ENCODE measurements at places on chromosomes 2 and 18.

- no peak for DNase-seq
Observed at GRCh38 chr2:186771395-186771794, 77.5 kb downstream of the FAM171B start.

DNA sequence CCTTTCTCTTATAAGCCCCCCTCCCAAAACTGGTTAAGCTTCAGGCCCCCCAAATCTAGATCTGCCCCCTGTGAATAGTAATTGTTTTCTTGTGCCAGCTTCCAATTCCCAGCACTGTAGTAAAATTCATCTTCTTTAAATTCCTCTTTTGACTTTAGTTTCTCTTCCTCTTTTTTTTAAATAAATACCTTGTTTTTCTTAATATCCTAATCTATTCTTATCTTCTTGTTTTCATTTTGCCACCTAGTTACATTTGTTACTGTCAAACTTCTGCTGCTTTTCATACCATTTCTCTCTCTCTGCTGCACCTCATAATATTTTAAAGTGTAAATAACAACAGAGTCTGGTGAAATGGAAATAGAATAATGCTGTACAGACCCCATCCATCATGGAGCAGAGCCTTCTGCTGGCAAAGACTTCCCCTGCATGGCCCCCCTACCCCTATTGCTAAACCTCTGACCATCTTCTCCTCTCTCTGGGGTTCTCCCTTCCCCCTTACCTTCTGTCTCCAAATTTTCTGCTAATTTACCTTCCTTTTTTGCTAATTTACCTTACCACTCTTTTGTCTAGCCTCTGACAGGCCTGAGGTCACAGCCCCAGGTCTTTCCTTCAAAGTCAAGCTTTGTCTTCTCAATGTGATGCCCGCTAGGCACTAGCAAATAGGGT, 94.9 kb upstream of the PAPOLG start:
- no peak for DNase-seq

- no peak for DNase-seq
Observed at GRCh38 chr2:199851883-199852282, 891 bp upstream of the FTCDNL1 start.

DNA sequence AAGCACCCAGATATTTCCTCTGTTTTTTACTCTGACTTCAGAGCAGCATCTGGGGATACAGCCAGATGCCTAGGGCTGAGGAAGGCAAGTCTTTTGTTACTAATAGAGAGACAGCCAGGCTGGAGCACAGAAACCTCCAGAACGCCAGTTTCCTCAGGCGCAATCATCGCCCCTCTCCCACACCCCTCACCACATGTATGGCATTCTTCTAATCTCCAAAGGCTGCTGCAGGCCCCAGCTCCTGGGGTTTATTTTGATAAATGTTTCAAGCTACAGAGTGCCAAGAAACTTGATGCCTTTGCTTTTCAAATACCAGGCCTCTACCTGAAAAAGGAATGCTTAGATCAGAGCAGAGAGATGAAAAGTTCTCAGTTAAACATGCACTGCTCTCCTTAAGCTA, 283.6 kb downstream of the RBM43 start:
- DNase-seq = no peak

GRCh38 chr2:175432793-175433192, 251.3 kb upstream of the ATP5MC3 start:
- DNase-seq = no peak

GRCh38 chr2:60538101-60538500, 15.4 kb downstream of the BCL11A start:
- no peak for DNase-seq

GRCh38 chr2:41720331-41721251, 327.2 kb upstream of the PKDCC start:
- no peak for DNase-seq

DNA sequence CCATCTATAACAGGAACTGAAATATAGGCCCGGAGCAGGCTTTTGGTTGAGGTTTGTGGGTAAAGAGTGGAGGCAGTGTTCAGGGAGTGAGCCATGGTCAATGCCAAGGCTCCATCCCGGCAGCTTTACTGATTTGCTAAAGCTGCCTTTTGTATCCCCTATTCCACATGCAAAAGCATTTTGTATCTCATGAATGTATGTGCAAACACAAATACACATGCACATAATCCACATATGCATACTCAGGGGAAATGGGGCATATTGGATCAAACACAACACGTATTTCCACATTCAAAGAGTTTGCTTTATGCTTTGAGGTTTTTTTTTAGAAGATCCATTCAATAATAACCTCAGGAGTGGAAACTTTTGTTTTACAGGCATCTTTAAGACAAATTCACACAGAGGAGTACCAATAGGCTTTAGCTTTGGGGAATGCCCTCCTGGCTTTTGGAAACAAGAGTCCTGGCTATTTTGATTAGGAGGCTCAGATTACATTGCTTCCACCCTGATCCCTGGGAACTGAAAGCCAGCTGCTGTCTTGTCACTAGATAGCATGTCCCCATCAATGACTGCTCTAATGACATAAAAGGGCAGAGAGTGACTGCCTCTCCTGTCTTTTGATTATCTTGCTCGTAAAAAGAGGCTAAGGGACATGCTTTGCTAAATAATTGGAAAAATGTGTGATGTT, 263.2 kb downstream of the EN1 start:
- DNase-seq = no peak

DNA sequence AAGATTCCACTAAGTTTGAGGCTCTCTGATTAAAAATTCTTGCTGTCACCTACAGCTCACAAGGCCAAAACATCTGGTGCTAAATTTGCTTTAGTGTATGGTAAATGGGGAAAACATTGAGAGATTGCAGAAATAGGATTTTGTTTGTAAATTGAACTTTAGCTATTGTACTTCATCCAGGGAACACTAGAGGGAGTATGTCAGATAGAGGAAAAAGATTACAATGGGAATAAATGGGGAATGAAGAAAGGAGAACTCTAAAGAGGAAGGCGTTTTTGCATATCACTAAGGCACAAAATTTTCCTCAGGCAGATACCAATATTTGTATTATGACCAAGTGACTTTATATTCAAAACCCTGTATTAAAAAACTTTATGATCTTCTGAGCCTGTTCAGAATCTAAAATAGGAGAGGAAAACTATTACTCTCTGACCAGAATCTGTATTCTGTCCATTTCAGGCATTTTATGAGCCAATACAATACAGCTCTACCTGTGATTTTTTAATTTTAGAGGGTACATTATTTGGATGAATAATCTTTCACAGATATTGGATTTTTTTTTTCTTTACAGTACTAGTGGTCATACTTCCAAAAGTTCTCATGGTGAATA, 52.3 kb upstream of the ITGB6 start:
- peak; percentile 51 for DNase-seq

DNA sequence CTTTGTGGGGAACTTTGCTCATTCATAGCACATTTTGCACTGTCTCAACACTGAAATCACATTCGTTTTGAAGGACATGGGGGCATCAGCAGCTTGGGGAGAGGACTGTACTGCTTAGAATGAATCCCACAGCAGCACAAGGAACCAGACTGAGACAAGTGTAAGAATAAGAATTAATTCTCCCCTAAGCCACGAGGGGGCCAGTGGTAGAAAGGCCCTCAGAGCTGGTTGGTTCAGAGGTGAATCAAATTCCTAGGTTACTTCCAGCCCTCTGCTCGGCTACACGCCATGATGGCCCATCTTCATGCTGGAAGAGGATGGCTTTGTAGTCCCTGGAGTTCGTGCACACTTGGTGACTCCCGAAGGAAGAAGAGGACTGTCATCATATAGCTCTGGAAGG, 12.0 kb upstream of the MC5R start:
- peak; percentile 40 for DNase-seq

GRCh38 chr2:96408616-96409015, 73.0 kb downstream of the NCAPH start:
- DNase-seq = no peak

- DNase-seq = no peak
Observed at GRCh38 chr18:61972389-61973264, 79.8 kb upstream of the RNF152 start.

- no peak for DNase-seq
Observed at GRCh38 chr18:43775591-43775990, 498.3 kb upstream of the SYT4 start.

GRCh38 chr2:130261970-130262760, 63.9 kb upstream of the TUBA3E start:
- no peak for DNase-seq

GRCh38 chr2:154591294-154591820, 107.1 kb upstream of the KCNJ3 start:
- DNase-seq = no peak

DNA sequence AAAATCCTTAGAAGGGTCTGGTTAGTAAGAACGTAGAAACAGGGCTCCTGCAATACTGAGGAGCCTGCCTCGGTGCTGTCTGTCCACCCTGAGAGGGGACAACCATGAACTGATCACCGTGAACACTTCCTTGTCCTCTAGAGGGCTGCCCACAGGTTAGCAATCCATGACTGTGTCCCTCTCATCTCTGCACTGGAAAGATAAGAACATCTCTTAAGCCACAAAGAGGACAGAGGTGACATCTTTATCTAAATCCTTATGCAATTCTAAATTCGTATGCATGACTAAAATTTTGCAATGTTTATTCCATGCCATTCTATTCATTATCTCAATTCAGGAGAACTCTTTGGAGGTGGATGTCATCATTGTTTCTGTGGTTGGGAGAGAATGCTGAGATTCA, 12.8 kb downstream of the EFR3B start:
- DNase-seq = no peak

DNA sequence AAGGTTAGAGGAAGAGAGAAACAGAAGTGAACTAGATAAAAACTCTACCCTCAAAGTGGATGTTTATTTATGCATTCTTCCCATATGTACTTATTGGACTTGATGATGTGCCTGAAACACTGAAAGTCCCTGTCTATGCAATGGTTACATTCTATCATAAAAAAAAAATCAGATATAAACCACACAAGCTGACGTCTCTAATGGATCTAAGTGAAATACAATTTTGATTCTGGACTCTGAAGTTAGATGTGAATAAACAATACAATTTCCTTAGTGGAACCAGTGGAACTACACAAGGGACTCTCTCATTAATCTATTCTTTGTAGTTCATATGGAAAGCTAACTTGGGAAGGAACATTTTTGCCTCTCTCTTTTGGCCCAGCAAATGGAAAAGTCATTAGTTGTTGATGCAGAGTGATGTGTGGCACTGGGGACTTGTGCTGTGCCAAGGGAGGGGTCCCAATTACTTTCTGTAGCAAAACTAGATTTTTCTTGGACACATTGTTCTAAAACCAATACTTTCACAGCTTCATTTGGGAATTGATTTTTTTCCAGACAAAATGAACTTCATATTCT, 376.8 kb downstream of the TRIB2 start:
- no peak for DNase-seq

GRCh38 chr2:218979846-218980734, 4.9 kb downstream of the FEV start:
- peak; percentile 90 for DNase-seq

- DNase-seq = peak; percentile 72
Observed at GRCh38 chr2:64586883-64587481, 62.9 kb downstream of the AFTPH start.

All from AG20443 (cell line).